BE2C (cell line): ENCODE measurements at places on chromosomes 7 and 10.

GRCh38 chr7:23067271-23067670 is 38.3 kb upstream of the KLHL7 start:
- no peak for DNase-seq

GRCh38 chr7:121919986-121920385 is 47.0 kb downstream of the PTPRZ1 start:
- DNase-seq, result no peak

GRCh38 chr10:115026746-115027140 is 66.4 kb upstream of the ATRNL1 start:
- DNase-seq, result no peak

- DNase-seq, result no peak
Measured at GRCh38 chr7:37947138-37947940, 26.9 kb downstream of the EPDR1 start.

DNA sequence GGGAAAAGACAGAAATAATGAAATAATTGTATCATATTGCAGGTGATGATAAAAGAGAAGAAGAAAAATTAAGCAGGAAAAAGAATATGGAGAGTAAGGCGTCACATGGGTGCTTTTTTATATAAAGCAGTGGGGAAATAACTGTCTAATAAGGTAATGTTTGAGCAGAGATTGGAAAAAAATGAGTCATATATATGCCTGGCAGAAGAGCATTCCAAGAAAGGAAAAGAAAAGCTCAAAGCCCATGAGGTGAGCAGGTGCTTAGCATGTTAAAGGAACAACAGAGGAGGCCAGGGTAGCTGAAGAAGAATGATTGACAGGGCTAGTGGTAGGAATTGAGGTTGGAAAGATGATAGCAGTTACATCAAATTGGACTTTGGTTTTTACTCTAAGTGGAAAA is 739.5 kb downstream of the SORCS1 start:
- no peak for DNase-seq

DNA sequence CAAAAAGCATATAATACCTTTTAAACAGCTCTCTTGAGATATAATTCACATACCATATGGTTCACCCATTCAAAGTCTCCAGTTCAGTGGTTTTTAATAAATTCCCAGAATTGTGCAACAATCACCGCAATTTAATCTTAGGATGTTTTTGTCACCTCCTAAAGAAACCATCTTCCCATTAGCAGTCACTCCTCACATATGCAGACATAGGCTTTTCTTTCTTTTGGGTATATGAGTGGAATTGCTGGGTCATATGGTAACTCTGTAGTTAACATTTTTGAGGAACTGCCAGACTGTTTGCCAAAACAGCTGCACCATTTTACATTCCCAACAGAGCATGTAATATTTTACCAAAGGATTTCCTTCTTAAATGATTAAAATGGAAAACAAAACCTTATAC is 57.0 kb downstream of the CC2D2B start:
- DNase-seq, result no peak
